ENCODE measurements at places on chromosomes 16 and 17.

GRCh38 chr16:87939562-87940423 is 3.5 kb upstream of the CA5A start:
- peak; percentile 43 for DNase-seq

DNA sequence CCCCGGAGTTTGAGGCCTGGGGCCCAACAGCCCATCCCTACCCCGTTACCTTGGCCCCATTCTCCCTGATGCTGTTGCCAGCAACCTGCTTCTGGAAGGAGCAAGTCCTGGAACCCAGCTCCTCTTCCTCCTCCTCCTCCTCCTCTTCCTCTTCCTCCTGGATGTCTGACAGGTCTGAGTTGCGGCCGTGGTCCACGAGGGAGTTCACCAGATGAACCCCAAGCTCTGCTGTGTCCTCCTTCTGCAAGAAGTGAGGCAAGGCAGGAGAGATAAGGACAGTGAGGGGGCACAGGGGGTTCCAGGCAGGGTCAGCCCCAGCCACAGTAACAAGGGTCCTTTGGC is 18.7 kb downstream of the TSPOAP1 start:
- DNase-seq, result no peak

DNA sequence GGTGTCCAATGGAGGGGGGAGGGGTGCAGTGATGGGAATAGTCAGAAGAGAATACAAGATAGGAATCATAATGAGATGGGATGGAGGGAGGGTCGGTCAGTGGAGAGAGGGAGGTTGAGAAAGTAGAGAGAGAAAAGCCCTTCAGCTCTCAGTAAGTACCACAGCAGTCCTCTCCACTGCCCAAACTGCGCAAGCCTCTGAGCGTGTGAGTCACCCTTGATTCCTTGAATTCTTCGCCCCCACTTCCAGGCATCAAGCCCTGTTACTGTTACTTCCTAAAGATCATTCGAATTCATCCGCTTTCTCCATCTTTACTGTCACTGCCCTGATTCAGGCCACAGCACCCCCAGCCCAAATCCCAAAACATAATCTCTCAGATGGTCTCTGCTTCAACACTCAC is 2.5 kb downstream of the GUCY2D start:
- no peak for DNase-seq

DNA sequence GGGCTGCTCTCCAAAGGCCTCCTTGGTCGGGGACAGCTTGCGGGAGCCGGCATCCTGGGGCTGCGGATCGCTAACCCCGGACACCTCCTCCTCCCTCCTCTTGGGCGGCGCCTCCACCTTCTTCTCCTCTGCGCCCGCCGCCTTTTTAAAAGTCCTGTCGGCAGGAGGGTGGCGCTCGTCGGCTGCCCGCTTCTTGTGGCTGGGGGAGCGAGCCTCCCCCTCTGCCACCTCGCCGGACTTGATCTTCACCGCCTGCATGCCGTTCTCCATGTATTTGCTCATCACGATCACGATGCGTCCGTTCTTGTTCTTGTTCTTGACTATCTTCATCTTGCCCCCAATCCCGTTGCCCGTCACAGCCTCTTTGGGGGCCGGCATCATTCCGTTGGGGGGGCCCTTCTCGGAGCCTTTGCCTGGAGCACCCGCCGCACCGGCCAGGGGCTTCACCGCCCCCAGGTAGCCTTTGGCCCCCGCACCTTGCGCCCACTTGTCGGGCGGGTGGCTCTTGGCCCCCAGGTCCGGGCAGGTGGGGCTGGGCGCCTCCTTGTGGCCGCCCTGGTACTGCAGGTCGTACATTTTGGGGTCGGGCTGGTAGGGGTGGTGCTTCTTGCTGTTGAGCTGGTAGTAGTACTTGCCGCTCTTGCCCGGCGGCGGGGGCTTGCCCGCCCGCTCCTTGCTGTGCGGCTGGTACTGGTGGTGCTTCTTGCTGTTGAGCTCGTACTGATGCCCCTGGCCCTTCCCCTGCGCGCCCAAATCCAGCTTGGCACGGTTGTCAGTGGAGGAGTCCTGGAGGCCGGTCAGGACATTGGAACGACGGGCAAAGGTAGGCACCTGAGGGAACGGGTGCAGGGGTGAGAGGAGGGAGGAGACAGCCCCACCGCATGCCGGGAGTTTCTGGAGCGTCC is 4.4 kb downstream of the CBX4 start:
- no peak for DNase-seq

- no peak for DNase-seq
These were observed 4.7 kb upstream of the FAM20A start for GRCh38 chr17:68605914-68606313.

GRCh38 chr16:87762620-87763019 is 3.2 kb downstream of the KLHDC4 start:
- DNase-seq, result no peak

DNA sequence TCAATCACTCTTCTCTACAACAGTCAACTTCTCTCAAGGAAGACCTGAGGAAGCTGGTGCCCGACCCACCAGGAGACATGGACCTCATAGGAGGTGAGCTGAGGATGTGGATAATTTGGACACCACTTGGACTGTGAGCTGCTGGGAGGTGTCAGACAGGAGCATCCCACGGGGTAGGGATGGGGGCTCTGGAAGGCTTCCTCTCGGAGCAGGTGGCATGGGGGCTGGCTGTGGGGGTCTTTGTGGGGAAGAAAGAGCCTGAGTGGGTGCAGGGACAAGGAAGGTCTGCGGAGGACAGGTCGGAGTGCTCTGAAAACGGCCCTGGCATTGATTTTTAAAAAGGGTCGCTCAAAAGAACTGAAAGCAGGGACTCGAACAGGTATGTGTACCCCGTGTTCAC is 64.0 kb downstream of the TBC1D16 start:
- no peak for DNase-seq

GRCh38 chr17:42431758-42432161 is 8.7 kb upstream of the CAVIN1 start:
- no peak for DNase-seq

DNA sequence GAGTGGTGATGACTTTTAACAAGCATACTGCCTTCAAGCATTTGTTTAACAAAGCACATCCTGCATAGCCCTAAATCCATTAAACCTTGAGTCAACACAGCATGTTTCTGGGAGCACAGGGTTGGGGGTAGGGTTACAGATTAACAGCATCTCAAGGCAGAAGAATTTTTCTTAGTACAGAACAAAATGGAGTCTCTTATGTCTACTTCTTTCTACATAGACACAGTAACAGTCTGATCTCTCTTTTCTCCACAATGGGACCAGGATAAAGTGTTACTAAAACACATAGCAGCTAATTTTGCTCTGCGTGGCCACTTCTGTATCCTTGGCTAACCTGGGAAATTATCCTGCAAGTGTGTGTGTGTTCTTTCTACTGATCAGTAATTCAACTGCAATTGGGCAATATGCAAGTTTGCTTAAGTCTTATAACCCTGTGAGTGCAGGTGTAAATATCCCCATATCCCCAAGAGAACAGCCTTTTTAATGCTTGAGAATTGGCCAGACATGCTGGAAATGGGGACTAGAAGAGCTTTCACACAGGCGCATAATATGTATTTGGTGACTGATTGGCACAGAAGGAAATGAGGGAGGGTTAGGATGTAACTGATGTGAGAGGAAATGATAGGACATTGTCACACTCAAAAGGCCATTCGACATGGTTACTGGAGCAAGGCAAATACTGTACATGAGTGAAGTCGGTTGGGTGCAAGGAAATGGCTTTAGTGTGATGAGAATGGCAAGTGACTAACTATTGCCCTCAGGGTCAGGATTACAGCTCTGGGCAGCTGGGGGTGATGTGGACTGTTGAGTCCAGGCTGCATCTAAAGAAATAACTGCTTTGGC is 10.8 kb upstream of the ANKS4B start:
- DNase-seq, result no peak

DNA sequence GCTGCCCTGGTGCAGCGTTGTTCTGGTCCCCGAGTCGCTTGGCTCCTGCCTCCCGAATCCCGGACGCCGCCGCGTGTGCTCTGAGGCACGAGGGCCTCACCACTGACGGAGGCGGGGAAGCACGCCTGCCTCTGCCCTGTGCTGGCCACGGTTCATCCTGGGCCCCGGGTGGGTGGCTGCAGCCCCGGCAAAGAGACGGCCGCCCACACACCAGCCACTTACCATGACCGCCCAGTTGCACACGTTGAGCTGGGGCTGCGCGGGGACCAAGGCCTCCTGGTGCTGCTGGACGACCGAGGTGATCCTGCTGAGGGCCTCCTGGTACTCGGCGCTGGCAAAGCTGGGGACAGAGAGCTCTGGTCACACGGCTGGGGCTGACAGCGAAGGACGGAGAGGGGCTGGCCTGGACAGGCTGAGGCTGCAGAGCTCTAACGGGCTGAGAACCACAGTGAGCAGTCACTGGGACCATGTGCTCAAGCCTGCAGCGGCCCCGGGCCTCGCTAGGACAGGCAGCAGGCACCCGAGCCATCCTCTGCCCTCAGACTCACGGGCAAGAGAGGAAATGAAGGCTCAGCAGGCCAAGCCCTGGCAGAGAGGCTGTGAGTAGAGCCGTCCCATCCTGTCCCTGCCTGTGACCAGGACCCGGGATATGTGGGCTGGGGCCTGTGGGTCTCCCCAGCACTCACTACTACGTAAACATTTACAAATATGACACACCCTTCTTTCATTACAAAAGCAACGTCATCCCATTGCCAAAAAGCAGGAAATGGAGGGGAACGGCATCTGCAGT is 6.3 kb upstream of the APRT start:
- no peak for DNase-seq

DNA sequence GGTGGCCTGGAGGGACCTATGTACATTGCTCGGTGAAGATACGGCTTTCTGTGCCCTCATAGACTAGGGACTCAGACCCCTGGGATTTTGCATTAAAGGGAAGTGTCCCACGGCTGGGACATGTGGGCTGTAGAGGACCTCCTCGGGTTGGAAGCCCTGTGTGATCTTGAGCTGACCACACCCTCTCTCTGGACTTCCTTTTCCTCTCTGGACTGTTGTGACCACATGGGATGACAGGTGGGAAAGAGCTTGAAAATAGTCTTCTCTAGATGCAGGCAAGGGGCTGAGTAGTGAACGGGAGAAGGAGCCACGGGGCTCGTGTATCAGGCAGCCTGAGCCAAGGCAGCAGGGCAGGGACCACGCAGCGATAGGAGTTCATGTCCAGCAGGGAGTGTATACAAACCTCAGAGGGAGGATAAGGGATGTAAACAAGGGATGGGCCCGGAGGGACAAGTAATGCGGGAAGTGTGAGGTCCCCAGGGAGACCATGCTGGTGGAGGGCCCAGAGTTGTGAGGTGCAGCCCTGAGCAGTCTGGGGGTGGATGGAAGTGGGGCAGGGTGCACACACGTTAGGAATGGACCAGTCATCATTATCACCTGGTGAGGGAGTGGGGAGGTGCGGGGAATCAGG is 4.5 kb upstream of the SLC4A1 start:
- DNase-seq, result no peak

DNA sequence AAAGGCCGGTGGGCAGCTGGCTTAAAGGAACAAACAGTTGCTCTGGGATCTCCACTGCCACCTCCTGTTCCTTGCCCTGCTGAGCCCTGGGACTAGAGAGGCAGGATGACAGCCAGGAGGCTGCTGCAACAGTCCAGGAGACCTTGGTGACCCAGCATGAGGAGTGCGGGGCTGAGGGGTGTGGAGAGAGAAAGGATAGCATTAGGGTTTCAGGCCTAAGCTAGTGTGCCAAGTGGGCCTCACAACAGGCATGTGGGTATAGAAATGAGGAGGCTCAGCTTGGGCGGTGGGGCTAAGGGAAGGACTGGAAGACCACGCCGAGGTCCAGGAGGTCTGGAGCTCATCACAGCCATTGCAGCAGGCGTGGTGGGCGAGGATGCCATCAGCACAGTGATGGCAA is 39.8 kb downstream of the SDK2 start:
- no peak for DNase-seq

GRCh38 chr16:77721752-77722308 is 484 bp upstream of the NUDT7 start:
- DNase-seq, result no peak

DNA sequence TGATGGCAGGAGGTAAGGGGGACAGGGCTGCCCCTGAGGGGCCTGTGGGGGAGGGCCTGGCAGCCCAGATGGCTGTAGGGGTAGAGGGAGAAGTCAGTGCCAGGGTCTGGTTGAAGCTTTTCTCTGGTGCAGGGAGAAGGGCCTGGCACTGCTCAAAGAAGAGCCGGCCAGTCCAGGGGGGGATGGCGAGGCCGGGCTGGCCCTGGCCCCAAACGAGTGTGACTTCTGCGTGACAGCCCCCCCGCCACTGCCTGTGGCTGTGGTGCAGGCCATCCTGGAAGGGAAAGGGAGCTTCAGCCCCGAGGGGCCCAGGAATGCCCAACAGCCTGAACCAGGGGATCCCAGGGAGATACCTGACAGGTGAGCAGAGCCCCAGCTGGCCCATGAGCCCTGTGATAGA is 2.8 kb upstream of the NOL3 start:
- no peak for DNase-seq

GRCh38 chr17:50055055-50055425 is 870 bp upstream of the ITGA3 start:
- DNase-seq, result no peak

GRCh38 chr17:48244814-48245213 is 137.2 kb downstream of the SNX11 start:
- no peak for DNase-seq

- no peak for DNase-seq
These were observed 13.0 kb downstream of the PCTP start for GRCh38 chr17:55763856-55764255.

DNA sequence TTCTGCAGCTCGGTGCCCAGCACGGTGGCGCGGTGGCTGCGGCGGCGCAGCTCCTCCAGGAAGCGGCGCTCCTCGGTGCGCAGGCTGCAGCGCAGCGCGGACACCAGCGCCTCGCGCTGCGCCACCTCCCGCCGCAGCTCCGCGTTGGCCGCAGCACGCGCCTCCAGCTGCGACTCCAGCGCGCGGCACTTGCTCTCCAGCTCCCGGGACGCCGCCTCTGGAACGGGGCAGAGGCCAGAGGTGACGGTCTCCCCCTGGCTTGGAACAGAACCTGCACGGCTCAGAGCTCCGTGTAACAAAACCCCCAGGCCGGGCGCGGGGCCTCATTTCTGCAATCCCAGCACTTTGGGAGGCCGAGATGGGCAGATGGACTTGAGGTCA is 13.2 kb upstream of the CLUH start:
- peak; percentile 76 for DNase-seq

Measured in hematopoietic multipotent progenitor cell treated with erythropoietin and hydrocortisone succinate and interleukin-3 and kit ligand, for 4 days (in vitro differentiated cells).